CD8-positive, alpha-beta memory T cell (primary cell): ENCODE measurements at places on chromosomes 7 and 10. TPM values are rescaled to one million over a fixed set of nuclear protein-coding genes. Genes with fewer than 3 reads are reported as not detected.

DNA sequence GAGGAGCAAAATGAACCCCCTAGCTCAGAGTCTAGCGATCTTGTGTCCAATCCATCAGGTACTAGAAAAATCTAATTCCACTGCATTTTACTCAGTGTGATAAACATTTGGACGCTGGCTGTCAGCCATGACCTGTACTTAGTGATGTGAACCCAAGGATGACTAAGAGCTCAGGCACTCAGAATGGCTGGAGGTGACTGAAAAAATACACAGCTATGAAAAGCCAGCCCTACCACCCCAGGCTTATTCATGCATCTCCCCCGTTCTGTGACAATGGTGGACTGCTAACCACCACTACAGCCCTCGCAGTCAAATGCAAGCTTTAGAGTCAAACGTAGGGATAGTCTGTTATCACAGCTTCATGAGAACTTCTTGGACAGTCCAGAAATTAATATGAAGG lies 14.9 kb downstream of the AFAP1L2 start:
- H3K4me1 ChIP-seq, result no peaks in the 10 kb centered on the region
- H3K4me3 ChIP-seq, result no peak overlapping the region
- H3K36me3 ChIP-seq, result no peaks in the 10 kb centered on the region
- H3K27ac ChIP-seq, result no peak overlapping the region
- H3K27me3 ChIP-seq, result no peaks in the 10 kb centered on the region

Gene SLC16A9
- polyA plus RNA-seq, result not detected

- DNase-seq, result no peak
- no peaks in the 10 kb centered on the region for H3K36me3 ChIP-seq
- no peaks in the 10 kb centered on the region for H3K27me3 ChIP-seq
- no peaks in the 10 kb centered on the region for H3K4me1 ChIP-seq
- H3K27ac ChIP-seq, result no peak overlapping the region
Measured at GRCh38 chr10:35739998-35740397, 97.9 kb upstream of the FZD8 start.

Gene PPP1R17
- not detected for polyA plus RNA-seq

DNA sequence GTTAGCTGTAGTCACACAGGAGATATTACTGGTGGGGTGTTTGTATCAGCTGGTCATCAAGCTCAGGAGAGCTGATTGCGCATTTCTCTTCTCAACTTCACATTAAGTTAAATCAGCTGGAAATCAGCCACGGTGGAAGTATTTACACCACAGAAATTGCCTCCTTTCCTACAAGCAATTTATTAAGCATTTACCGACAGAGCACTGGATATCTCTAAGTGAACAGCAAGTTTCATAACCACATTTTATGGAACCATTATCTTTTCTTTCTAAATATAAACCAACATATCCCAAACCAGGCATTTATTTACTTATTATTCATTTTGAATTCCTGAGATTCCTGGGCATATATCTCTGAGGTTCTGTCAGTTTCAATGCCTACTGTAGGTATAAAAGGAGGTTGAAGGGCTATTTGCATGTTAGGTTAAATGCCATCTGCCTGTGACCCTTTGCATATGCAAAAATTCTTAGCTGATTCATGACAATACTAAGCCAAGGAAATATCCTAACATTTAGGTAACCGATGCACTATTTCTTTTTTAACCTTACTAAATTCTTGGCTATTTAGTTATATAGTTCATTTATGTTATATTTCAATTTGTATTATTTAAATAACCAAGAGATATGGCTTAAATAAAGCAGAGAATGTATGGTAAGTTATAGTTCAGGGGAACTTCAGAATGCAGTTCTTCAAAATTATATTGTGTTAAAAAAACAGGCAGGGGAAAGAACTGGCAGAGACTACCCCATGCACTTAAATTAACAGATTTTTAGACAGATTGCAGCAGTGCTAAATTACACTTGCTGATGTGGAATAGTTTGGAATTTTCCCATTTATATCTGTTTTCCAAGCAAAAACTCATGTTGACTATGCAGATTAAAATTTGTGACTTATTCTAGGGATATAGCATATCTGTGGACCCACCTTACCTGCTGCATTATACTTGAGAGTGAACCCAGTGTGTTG lies 56.8 kb downstream of the DYNC1I1 start:
- no peaks in the 10 kb centered on the region for H3K4me1 ChIP-seq
- H3K27ac ChIP-seq, result no peak overlapping the region

GRCh38 chr10:74922921-74923320 lies 96.5 kb downstream of the KAT6B start:
- no peaks in the 10 kb centered on the region for H3K27me3 ChIP-seq
- no peak overlapping the region for H3K27ac ChIP-seq
- H3K4me1 ChIP-seq, result peaks cover 5% of the 10 kb centered on the region
- no peak for DNase-seq

Gene LAMB1
- 0.44 TPM for polyA plus RNA-seq

DNA sequence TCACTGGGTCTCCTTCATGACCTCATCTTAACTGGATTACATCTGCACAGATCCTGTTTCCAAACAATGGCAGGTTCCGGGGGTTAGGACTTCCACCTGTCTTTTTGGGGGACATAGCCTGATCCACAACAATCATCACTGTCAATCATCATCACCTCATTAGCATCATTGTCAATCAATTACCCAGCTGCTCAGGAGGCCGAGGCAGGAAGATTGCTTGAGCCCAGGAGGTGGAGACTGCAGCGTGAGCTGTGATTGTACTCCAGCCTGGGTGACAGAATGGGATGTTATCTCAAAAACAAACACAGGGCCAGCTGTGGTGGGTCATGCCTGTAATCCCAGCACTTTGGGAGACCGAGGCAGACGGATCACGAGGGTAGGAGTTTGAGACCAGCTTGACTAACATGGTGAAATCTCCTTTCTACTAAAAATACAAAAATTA lies 18.7 kb downstream of the AMZ1 start:
- H3K27me3 ChIP-seq, result no peaks in the 10 kb centered on the region
- DNase-seq, result no peak
- H3K27ac ChIP-seq, result no peak overlapping the region
- H3K4me1 ChIP-seq, result peaks cover 29% of the 10 kb centered on the region

DNA sequence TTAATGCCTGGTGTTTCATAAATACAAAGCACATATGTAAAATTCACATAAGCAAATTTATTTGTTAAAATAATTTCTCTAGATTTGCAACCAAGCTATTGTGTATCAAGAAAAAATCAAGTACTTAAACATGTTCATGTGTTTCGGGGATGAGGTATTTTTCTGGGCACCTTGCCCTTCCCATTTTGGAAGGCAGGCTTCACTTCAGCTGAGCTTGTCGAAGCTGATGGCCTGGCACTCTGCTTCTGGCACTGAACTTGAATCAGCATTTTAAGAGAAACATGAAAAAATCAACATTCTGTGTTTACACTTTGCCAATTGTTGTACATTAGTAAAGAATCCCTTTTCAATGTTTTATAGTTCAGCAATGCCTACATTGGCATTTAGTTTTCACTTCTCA lies 179.1 kb upstream of the STEAP4 start:
- no peaks in the 10 kb centered on the region for H3K4me1 ChIP-seq
- no peak for DNase-seq
- no peak overlapping the region for H3K27ac ChIP-seq

GRCh38 chr7:123637203-123637602 lies 18.5 kb upstream of the LMOD2 start:
- H3K4me1 ChIP-seq, result no peaks in the 10 kb centered on the region
- no peak for DNase-seq
- H3K27me3 ChIP-seq, result no peaks in the 10 kb centered on the region
- no peak overlapping the region for H3K27ac ChIP-seq

GRCh38 chr10:50595785-50596184 lies 28.0 kb downstream of the SGMS1 start:
- H3K27ac ChIP-seq, result no peak overlapping the region
- no peaks in the 10 kb centered on the region for H3K36me3 ChIP-seq
- no peak for DNase-seq
- H3K27me3 ChIP-seq, result no peaks in the 10 kb centered on the region

Gene PLEKHS1
- not detected for polyA plus RNA-seq

Gene MYO1G
- 182 TPM for polyA plus RNA-seq

Gene SLC16A12
- not detected for polyA plus RNA-seq

- H3K4me1 ChIP-seq, result no peaks in the 10 kb centered on the region
- no peak overlapping the region for H3K27ac ChIP-seq
- no peaks in the 10 kb centered on the region for H3K27me3 ChIP-seq
Measured at GRCh38 chr10:88911116-88911515, 31.1 kb downstream of the STAMBPL1 start.

Gene LDB3
- polyA plus RNA-seq, result not detected

Gene SEMA4G
- 0.06 TPM for polyA plus RNA-seq

DNA sequence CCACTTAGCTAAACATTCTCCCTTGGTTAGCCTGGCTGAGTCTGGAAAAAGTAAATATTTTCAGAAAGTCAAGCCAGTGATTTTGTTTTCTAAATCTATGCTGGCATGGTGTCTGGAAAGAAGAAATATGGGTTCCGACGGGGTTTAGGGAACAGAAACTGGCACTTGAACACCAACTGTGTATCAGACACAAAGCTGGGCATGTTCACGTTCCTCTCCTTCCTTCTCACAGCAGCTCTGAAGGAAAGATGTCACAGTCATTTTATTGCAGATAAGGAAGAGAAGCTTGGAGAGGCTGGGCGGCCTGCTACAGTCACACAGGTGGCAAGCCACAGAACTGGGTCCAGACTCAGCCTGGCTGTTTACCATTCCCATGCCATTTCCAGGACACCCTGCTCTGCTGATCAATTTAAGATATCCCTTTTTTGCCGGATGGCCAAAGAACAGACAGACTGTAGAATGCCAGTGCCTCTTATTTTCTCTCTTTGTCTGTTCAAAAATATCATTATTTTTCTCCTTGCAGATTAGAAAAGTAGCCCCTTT lies 118.8 kb downstream of the HERPUD2 start:
- no peak for DNase-seq
- no peak overlapping the region for H3K4me3 ChIP-seq
- H3K27me3 ChIP-seq, result no peaks in the 10 kb centered on the region
- no peaks in the 10 kb centered on the region for H3K4me1 ChIP-seq
- H3K36me3 ChIP-seq, result no peaks in the 10 kb centered on the region
- H3K27ac ChIP-seq, result no peak overlapping the region

Gene NRF1
- 23.3 TPM for polyA plus RNA-seq

- H3K36me3 ChIP-seq, result no peaks in the 10 kb centered on the region
- no peaks in the 10 kb centered on the region for H3K27me3 ChIP-seq
- DNase-seq, result no peak
- no peaks in the 10 kb centered on the region for H3K4me1 ChIP-seq
- H3K4me3 ChIP-seq, result no peak overlapping the region
Measured at GRCh38 chr10:17586821-17587234, 30.3 kb downstream of the HACD1 start.

DNA sequence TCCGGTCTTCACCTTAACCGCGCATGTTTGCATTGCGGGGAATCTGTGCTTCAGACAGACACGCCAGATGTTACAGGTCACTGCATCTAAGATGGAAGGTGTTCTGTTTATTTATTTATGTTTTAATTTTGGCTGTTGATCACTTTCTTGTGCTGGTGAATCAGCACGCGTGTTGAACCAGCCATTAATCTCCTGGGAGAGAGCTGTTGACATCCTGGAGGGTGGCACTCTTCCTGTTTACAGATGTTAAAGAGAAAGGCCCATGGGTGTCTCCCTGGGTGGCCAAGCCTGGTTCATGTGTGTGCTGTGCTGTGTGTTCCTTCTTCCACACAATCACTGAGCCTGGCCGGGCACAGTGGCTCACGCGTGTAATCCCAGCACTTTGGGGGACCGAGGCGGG lies 355.3 kb downstream of the PAXIP1 start:
- H3K4me3 ChIP-seq, result no peak overlapping the region
- no peaks in the 10 kb centered on the region for H3K27me3 ChIP-seq
- no peaks in the 10 kb centered on the region for H3K36me3 ChIP-seq
- no peak for DNase-seq

DNA sequence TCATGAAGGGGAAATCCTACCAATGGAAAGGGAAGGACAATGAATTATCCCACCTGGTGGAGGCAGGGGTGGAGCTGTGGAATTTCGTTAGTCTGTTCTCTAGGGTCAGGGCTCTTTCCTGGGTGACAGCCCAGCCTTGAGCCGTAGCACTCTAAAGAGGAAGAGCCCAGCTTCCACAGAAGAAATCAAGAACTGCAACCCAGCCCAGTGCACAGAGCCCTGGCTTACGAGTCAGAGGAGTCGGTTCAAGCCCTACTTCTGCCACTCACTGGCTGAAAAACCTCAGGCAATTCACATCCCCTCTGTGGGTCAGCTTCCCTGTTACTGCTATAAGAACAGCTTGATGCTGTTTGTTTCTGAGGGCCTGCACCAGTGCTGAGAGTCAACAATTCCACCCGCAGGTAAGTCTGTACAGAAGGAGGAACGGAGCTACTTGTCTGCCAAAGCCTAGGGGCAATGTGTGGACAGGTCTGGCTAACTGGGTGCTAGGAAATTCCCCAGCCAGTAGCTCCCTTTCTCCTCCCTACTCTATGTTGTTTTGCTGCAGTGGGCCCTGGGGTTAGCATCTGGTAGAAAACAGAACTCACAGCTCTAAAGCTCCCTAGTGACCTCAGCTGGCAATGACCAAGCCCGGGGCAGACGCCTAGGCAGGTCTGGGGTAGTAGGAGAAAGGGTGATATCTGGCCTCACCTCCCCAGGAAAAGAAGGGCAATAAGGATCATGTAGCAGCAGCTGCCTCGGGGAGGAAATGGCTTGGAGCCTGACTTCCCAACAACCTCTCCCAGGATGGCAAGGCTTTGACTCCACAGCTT lies 3.3 kb downstream of the AVPI1 start:
- no peaks in the 10 kb centered on the region for H3K36me3 ChIP-seq
- DNase-seq, result no peak
- H3K4me3 ChIP-seq, result no peak overlapping the region
- H3K27me3 ChIP-seq, result no peaks in the 10 kb centered on the region

GRCh38 chr7:77537136-77537777 lies at the start of gene PTPN12:
PTPN12 (plus strand) TSS chr7:77537295; CDS start chr7:77537547, 252 bp downstream.
- peak within 1 kb of the TSS; percentile 75 for H3K27ac ChIP-seq
- no peaks in the 10 kb centered on the region for H3K4me1 ChIP-seq
- peak within 1 kb of the TSS; percentile 86 for H3K4me3 ChIP-seq
- no peaks in the 10 kb centered on the region for H3K36me3 ChIP-seq
- DNase-seq, result peak; percentile 83

Gene PLPP4
- not detected for polyA plus RNA-seq

GRCh38 chr7:138649506-138649905 lies 51.7 kb downstream of the SVOPL start:
- no peaks in the 10 kb centered on the region for H3K4me1 ChIP-seq
- no peak overlapping the region for H3K27ac ChIP-seq
- no peak for DNase-seq
- no peak overlapping the region for H3K4me3 ChIP-seq
- H3K36me3 ChIP-seq, result no peaks in the 10 kb centered on the region
- no peaks in the 10 kb centered on the region for H3K27me3 ChIP-seq

DNA sequence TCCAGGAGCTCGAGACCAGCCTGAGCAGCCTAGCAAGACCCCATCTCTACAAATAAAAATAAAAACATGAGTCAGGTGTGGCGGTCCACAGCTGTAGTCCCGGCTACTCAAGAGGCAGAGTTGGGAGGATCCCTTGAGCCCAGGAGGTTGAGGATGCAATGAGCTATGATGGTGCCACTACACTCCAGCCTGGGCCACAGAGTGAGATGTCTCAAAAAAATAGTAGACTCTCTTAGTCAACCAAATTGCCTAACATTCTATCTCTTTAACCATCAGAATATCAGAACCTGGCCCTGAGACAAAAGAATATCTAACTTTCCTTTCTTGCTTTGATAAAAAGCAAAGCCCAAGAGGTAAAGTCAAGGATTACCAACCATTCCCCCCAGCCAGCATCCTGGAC lies 35.0 kb upstream of the CUX1 start:
- no peak for DNase-seq
- H3K27ac ChIP-seq, result no peak overlapping the region
- no peaks in the 10 kb centered on the region for H3K4me1 ChIP-seq
- H3K27me3 ChIP-seq, result no peaks in the 10 kb centered on the region
- no peaks in the 10 kb centered on the region for H3K36me3 ChIP-seq

- no peaks in the 10 kb centered on the region for H3K36me3 ChIP-seq
- H3K4me3 ChIP-seq, result no peak overlapping the region
Measured at GRCh38 chr10:69961881-69962745, 90.5 kb upstream of the MACROH2A2 start.

GRCh38 chr7:74480861-74481417 lies 27.2 kb downstream of the GTF2IRD1 start:
- DNase-seq, result no peak
- H3K36me3 ChIP-seq, result no peaks in the 10 kb centered on the region
- no peaks in the 10 kb centered on the region for H3K27me3 ChIP-seq
- H3K27ac ChIP-seq, result no peak overlapping the region
